Hippocampal formation (tissue), 2 donors: ENCODE measurements at places on chromosomes 7 and 10.

- no peak for DNase-seq
Observed at GRCh38 chr10:1870491-1870890, 133.2 kb upstream of the ADARB2 start.

- DNase-seq = no peak
Observed at GRCh38 chr7:94444813-94445212, 50.1 kb downstream of the COL1A2 start.

DNA sequence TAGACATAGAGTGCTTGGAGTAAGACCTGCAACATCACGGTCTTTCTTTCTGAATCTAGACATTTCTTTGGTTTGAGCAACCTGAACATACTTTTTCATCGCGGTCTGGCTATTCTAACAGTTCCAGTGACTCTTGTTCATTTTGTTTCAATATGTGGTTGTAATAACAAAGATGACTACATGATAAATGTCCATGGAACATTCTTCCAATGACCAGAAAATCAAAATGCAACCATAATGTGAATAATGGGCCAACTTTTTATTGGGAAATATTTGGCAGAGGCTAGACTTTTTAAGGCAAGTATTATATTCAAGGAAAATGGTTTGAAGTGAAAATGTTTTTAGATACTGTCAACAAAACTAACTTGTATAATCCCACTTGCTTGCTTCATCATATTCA lies 282.5 kb downstream of the INHBA start:
- no peak for DNase-seq

- DNase-seq = no peak
Observed at GRCh38 chr10:97049670-97050069, 136.1 kb downstream of the SLIT1 start.

DNA sequence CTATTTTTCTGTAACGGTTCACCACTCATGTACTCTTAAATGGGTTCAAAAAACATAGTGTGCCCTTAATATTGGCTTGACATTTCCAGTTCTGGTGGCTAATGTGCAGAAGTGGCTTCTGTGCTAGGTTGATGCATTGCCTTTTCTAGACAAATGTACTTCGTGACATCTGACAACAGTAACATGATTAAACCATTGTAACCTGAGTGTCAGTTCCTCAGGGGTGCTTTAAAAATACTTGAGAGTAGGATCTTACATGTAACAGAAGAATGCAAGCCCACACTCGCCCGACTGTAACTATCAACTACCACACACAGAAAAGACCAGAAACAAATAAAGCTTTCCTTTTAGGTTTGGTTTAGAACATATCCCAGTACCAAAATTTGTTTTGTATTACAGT lies 393.4 kb upstream of the NFE2L3 start:
- DNase-seq = no peak

DNA sequence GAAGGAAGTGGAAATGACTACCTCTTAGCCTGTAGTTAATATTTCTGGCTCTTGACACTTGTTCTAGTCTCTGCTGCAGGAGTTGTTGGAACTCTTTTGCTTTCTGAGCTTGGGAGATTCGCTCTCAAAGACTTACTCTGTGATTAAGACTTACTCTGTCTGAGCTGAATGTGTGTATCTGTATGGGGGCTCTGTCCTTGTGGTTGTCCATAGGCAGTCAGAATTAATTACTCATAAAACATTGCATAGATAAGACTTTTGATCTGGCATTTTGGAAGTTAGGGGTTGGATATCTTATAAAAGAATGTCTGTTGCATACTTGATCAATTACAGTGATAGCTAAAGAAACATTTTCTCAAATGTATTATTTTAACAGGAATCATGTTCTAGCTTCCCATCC lies 199.2 kb upstream of the KIAA1217 start:
- no peak for DNase-seq

- no peak for DNase-seq
Observed at GRCh38 chr7:84812021-84812420, 374.8 kb downstream of the SEMA3D start.

DNA sequence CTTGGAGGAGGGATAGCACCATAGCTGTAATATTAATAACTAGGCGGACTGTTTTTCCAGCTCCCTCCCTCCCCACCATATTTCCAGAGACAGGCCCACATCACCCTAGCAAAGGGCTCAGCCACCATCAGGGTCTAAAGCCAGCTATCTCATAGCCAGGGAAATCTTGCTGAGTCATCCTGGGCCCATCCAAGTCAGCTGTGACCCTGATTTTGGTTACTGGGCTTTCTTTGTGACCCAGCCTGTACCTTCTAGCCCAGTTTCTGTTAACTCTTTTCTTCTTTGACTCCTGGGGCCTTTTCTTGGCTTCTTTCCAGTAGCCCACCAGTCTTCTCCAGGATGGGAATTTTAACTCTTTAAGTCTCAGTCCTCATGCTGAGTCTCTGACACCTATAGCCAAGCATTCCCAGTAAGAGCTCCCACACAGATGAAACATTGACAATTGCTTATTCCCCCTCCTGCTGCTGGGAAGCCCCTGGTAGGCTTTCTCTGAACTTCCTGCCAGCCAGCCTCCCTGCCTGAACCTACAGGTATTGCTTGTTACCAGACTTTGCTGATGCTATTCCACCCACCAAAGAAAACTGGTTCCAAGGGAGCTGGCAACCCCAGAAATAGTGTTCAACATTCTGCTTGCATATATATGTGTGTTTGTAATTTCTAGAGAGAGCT lies 34.8 kb upstream of the ADO start:
- DNase-seq = no peak

DNA sequence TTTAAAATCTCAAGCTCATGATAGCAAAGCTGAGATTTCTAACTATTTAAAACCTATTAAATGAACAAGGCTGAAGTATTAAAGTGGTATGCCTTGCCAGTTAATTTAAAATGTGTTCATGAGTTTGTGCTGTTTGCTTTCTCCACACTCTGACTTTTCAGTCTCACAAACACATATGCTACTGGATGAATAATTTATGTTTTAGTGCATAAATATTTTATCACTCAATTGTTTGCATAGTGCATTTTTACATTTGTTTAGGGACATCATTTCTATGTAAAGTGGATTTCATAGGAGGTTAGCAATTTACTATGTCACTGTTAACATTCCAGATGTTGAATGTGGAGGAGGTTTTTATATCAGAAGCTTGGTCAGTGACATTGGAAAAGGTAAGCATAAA lies 36.0 kb downstream of the TRUB1 start:
- DNase-seq = no peak

- DNase-seq = no peak
Observed at GRCh38 chr10:70280099-70280498, 3.7 kb downstream of the NPFFR1 start.

DNA sequence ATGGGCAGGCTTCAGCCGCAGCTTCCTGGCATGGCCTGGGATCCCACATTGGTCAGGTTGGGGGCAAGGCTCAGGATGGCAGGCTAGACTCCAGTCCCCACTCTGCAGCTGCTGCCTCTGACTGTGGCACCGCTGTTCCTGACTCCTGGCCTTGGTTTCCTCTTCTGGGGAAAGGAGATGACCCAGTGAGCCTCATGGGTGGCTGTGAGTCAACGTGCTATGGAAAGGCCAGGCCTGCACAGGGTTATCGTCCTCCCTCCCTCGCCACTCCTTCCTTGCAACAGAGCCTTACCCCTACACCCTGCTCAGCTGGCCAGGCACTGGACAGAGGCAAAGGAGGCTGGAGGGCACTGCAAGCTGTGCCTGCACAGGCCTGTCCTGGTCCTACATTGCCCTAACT lies 36.1 kb upstream of the CHST15 start:
- DNase-seq = no peak

GRCh38 chr10:30980951-30981616 lies 50.6 kb downstream of the ZNF438 start:
- peak; percentile 61 for DNase-seq

- DNase-seq = no peak
Observed at GRCh38 chr7:28847681-28848080, 110.4 kb downstream of the TRIL start.

DNA sequence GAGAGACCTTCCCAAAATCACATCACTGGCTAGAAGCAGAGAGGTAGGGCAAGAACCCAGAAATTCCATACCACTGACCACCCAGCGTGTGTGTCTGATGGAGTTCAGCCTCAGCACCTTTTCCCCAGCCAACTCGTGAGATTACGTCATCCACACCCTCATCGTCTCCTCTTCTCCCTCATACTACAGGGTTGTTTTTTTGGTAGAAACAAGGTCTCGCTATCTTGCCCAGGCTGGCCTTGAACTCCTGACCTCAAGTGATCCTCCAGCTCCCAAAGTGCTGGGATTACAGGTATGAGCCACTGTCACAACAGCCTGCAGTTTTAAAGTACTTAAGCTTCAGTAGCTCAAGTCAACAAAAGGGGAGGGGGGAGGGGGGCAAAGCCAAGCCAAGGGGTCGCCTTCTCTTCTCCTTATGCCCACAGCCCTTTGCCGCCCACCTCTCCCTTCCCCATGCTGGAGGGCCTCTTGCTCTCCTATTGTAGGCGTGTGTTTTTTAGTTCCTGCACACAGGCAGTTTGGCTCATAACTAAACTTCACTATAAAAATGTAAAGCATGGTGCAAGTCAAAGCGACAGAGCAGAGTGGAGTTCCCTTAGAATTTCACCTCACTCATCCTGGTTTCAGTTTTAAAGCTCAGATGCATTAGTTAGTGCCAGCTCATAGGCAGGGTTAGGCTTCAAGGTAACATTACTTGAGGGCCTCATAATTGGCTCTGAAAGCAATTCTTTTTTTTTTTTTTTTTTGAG lies 5.2 kb upstream of the PRDX3 start:
- DNase-seq = no peak

- no peak for DNase-seq
Observed at GRCh38 chr7:69765879-69766278, 167.6 kb downstream of the AUTS2 start.

- DNase-seq = no peak
Observed at GRCh38 chr7:69827140-69827539, 228.9 kb downstream of the AUTS2 start.

DNA sequence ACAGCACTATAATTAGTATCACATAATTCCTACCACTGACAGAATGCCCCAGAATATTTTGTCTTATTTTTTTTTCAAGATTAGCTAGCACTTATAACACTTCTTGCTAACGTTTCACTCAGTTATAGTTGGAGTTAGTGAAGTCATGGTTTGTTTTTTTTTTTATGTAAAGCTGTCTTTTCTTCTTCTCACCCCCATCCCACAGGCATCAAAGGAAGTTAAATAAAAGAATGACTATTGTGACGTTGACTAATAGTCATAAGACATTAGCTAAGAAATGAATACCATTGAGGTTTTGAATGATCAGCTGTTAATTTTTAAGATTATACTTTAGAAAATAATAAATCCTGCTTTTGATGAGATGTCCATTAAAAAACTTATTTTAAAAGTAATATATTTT lies 498.3 kb downstream of the GFRA1 start:
- no peak for DNase-seq

DNA sequence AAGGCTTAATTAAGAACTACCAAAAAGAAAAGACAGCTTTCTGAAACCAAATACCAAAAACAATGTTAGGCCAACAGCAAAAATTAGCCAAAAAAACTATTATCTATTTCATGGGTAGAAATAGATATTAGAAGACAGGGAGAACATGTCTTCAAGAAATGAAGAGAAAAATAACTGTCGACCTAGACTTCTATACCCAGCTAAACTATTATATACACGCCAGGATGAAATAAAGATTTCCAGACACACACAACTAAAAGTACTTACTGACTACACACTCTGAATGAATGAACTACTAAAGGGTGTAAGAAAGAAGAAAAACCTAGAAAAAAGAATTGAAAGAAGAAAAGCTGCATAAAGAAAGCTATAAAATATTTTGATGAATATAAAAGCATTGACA lies 11.5 kb upstream of the CDHR3 start:
- DNase-seq = no peak

DNA sequence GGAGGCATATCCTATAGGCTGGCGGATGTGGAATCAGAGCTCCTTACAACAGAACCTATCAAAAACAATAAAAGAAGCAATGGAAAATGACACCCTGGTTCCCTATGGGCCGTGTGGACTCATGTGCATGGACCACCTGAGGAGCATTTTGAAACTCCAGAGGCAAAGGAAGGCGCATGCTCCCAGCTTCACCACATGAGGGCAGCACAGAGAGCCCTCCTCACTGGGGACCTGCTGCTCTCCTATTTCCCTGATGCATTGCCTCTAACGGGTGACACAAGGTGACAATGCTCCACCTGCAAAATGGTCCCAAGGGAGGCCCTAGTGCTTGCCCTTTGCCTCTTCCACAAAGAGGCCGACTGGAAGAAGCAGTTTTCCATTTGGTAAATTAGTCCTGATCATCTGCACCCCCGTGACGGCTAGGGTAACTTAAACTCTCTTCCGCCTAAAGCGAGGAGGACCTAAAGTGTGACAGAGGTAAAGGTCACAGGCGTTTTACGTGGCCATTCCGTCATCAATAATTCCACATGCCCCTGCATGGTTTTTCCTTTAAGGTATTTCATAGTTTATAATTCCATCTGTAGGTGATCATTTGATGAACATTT lies 67.7 kb downstream of the GPAM start:
- no peak for DNase-seq
